SK-N-DZ (cell line): ENCODE measurements at places on chromosomes 12 and 14.
A peak's percentile ranks its signal among the peaks of the same experiment; 100 is the strongest.

DNA sequence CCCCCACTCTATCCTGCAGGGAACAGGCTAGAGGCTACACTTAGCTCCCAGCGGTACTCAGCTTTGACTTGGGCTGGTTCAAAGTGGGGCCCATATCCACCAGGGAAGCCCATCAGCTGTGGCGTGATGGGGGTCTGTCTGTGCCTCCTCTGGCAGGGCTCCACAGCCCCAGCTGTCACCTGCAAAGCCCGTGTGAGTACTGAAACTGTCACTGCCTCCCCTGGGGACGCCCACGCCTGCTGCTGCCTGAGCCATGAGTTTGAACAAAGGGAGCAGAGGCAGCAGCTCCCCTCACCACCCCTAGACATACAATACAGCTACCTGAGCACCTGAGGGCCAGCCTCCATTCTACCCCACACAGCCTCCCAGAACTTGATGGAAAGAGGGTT lies 5.0 kb downstream of the REM2 start:
- DNase-seq = no peak

DNA sequence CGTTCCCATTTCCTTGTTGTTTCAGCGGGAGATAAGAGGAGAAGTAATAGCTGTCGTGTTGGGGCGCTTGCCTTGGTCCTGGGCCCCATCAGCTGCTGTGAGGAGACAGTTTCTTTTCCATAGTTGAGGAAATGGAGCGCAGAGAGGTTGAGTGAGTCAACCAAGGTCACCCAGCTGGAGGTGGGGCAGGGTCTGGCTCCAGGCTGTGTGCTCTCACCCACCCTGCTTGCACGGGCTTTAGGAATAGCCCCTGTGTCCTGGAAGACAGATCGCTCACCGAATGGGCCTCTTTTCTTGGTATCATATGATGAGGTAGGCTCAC lies 165.7 kb upstream of the RTL1 start:
- no peak for DNase-seq

DNA sequence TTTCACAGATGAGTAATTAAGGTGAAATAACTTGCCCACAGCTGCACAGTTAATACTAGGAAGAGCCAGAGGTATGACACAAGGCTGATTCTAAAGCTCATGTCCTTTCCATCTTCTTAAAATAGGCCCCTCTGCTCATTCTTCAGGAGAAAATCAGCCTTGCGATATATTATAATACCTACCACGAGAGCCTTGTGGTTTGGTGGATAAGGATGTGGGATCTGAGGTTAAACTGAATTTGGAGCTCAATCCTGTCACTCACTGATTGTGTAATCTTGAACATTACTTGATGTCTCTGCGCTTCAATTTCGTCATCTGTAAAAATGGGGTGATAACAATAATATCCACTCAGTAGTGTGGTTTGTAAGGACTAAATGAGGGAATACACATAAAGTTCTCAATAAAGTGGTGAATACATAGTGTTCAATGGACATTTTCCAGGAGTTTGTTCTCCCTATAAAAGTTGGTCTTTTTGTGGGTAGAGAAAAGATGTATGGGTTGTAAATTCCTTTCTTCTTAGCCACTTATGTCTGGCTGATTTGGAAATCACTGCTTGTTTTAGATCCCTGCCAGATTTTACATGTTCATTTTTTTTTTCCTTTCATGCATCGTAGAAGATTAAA lies 25.1 kb upstream of the ATP2B1 start:
- no peak for DNase-seq

GRCh38 chr12:43951286-43951685 lies 115.4 kb downstream of the TMEM117 start:
- no peak for DNase-seq

- peak; percentile 21 for DNase-seq
Measured at GRCh38 chr12:53052419-53053217, 2.8 kb downstream of the TNS2 start.

GRCh38 chr12:60174941-60175340 lies 579.1 kb downstream of the SLC16A7 start:
- no peak for DNase-seq

DNA sequence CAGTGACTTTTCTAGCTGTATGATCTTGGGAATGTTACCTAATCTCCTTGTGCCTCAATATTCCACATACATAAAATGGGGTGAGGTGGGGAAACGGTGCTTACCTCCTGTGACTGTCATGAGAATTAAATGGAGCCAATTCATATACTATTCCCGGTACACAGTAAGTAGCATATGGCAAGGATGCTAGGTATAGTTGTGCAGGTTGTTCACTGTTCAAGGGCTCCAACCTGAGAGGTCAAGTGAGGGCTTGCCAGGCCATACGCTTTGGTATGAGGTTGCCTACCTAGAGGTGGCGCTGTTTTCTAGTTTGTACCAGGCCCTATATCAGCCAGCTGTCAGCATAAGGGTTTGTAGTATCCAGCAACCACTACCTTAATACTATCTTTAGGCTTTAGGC lies 3.6 kb upstream of the BATF start:
- no peak for DNase-seq

GRCh38 chr12:123393747-123394146 lies 9.8 kb downstream of the KMT5A start:
- no peak for DNase-seq

- DNase-seq = peak; percentile 20
Measured at GRCh38 chr12:25692115-25693035, 139.3 kb upstream of the LMNTD1 start.

- DNase-seq = no peak
Measured at GRCh38 chr12:124457287-124458219, 109.9 kb downstream of the NCOR2 start.

- DNase-seq = no peak
Measured at GRCh38 chr12:16602412-16602811, 3.5 kb downstream of the LMO3 start.

DNA sequence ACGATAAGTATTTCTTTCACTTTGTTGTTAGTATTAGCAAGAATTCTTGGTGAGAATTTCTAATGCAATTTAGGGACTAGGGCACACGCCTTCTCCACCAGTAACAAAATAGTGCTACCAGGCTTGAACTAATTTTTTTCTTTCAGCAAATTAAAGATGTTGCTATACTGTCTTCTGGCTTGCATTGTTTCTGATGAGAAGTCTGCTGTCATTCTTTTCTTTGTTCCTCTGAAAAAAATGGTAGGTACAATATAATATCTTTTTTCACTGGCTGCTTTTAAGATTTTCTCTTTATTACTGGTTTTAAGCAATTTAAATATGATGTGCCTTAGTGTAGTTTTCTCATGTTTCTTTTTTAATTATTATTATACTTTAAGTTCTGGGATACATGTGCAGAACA lies 171.2 kb downstream of the PCNX1 start:
- no peak for DNase-seq

- DNase-seq = no peak
Measured at GRCh38 chr12:92785563-92785950, 82.8 kb downstream of the PLEKHG7 start.

DNA sequence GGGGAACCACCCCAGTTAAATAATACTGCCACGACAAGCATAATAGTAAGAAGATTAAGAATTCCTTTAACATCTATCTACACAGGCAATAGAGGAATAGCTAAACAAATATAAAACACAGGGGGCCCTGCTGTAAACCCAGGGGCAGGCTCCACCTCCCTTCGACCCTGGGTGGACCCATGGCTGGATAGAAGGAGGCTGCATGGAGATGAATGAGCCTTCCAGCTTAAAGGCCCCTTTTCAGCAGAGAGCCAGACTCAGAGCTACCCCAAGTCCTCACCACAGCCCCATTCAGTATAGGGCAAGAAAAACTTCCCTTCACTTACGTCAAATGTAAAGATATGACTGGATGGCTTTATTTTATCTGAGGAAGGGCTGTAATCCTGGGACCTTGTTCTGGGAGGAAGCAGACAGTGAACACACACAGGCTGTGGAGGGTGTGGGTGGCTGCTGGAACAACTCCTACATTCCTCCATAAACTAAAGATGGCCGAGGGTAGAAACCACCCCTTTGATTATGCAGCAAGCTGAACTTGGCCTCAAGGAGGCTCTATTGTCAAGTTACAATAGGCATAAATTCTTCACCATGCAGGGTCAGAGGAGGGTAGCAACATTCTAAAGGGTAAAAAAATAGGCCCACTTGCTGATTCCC lies 30.4 kb downstream of the NUAK1 start:
- no peak for DNase-seq

DNA sequence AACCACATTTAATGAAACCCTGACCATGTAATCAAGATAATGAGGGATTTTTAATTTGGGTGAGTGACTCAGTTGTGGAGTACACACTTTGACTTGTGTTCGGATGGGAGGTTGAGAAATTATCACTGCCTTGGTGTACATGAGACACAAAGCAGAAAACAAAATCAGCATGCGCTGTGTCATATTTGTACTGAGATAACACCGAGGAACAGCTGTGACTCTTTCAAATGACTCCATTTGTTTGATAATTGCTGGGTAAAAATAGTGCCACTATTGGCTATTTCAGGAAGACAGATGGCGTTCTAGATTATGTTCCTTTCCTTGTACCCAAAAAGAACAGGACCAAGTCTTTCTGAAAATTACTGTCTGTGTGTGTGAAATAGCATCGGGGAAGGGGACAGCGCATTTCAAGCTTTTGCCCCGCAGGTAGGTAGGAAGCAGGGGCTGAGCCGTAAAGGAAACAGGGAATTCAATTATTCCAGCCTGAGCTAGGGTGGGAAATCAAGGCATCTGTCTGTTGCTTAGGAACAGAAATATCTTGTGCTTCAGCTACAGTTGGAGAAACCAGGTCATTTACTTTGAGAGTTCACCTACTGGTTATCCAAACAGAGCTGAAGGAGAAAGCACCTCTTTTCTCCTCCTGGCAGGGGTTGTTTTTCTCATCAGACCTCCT lies 114.3 kb downstream of the SNAPC1 start:
- DNase-seq = no peak

GRCh38 chr12:5140190-5140589 lies 96.5 kb downstream of the KCNA5 start:
- no peak for DNase-seq

DNA sequence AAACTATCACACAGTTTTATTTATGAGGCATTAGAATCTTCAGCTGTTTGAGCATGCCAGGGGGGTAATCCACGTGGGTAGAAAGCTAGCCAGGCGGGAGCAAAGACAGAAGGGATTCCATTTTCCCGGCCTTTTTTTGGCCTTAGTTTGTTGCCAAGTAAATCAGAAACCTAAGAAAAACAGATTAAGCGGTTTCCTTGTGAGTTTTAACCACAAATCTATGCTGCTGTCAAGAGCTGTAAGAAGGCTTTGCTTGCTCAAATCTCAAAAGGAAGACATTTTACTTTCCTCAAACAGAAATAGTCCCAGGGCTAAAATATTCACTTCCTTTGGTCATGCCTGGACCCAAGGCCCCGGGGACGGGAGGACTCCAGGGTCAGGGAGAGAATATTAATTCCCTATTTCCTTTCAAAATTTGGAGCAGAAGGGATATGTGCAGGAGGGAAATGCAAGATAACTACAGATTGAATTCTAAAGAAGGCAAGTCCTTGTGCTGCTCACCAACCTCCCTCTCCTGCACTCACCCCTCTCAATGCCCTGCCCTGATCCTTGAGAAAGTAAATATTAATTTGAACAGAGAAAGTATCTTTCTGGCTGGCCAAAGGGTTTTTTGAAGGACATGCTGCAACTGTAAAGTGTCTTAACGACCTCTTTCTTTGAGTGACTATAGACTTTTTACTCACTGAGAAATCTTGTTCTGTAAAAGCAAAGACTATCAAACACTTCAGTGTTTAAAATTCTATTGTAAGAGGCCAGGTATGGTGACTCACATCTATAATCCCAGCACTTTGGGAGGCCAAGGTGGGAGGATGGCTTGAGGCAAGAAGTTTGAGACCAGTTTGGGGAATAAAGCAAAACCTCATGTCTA lies 75.7 kb downstream of the HSD17B6 start:
- DNase-seq = no peak

DNA sequence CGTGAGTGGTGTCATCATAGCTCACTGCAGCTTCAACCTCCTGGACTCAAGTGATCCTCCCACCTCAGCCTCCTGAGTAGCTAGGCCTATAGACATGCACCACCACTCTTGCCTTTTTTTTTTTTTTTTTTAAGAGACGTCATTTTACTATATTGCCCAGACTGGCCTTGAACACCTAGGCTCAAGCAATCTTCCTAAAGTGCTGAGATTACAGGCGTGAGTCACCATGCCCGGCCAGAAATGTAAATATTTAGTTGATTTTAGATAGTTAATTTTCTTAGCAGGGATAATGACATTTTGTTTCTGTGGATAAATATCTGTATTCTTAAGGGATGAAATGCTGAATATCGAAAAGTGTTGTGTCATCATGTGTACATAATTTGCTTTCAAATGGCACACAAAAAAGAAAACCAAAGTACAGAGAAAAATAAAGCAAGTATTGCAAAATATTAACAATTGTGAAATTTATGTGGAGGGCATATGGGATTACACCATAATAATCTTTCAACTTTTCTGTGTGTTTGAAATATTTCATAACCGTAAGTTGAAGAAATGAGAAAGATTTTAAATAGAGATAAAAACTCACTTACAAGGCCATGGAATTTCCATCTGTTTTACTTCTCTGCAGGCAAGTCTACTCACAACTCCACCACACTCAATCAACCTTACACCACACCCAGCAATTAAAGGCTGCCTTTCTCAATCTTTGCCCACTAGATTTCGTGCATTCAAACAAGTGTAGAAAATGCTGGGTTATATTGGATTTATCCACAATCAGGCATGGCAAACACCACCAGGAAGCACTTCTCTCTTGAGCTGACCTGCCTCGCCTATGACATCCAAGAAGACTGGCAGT lies 93.7 kb downstream of the SPTSSA start:
- DNase-seq = no peak

- no peak for DNase-seq
Measured at GRCh38 chr14:90677484-90678050, 138.7 kb downstream of the TTC7B start.

- no peak for DNase-seq
Measured at GRCh38 chr14:75144944-75145343, 18.1 kb upstream of the NEK9 start.

DNA sequence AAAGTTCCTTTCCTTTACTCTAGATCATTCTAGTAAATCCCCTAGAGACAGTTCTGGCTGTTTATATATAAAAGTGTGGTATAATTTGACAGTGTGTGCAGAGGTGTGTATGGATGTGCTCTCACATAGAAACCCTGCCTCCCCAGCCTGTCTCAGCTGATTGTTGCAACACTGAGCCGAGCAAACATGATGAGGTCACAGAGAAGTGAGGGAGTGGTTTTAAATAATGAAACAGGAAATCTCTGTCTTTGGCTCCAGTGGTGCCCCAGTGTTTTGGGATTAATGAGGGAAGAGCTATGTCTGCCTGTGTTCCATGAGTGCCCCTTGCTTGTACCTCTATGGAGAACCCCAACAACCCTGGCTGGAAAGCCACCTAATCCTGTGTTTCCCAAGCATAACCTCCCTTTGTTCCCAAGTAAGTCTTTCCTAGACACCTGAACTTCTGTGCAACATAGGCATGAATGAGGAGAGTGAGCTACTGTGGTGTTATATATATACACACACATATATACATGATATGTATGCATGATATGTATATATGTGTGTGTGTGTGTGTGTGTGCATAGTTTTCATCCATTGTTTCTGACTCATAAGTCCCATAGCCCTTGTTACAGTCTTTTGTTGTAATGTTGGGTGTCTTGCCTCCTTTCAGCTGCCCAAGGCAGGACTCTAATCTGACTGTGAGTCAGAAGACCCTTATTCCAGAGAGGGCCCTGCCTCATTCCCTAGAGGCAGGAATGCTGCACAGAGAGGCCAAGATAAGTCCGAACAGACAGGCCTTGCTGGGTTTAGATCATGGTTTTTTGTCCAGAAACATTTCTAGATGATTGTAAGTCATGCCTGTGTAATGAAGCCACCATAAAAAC lies 18.0 kb downstream of the TRAF3 start:
- DNase-seq = no peak
